ENCODE measurements at places on chromosomes 16 and 17.

- no peak for DNase-seq
Measured at GRCh38 chr17:1605681-1606351, 22.8 kb downstream of the SLC43A2 start.

DNA sequence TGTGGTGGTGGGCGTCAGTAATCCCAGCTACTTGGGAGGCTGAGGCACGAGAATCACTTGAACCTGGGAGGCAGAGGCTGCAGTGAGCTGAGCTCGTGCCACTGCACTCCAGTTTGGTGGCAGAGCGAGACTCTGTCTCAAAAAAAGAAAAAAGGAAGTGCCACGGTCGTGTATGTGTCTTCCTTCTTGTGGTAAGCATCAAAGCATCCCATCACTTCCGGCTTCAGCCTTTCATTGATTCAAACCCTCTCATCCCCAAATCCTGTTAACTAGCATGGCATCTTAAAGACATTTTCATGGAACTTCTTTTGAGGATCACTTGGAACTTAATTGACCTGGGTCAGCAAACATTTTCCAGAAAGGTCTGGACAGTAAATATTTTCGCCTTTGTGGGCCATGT is 126.2 kb downstream of the CPPED1 start:
- DNase-seq = no peak

DNA sequence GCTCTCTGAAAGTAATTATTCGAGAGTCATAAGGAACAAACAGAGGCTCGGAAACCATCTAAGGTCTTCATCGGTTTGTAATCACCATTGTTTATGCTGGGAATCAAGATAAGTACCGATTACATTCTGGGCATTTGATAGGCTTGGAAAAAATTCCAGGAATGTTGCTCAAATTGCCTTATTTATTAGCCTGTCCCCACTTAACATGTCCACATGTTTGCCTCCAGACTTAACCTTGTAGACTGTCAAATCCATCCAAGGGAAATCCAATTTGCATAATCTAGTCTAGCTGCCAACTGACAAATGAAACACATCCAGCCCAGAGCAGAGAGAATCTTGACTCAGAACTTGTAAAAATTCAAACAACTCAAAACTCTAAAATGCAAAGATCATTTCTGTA is 51.3 kb upstream of the TMC5 start:
- no peak for DNase-seq

DNA sequence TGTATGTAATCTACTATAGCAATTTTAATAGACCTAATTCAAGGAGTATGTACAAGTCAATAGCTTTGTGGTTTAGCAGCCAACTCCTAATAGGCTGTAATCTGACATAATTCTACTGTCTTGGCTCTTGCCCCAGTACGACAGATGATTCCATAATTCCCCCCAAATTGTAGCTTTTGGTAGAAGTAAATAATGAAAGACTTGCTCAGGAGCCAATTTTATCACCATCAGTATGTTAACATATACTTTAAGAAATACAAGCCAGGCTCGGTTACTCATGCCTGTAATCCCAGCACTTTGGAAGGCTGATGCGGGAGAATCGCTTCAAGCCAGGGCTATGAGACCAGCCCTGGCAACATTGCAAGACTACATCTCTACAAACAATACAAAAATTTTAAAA is 53.9 kb downstream of the AP2B1 start:
- no peak for DNase-seq

DNA sequence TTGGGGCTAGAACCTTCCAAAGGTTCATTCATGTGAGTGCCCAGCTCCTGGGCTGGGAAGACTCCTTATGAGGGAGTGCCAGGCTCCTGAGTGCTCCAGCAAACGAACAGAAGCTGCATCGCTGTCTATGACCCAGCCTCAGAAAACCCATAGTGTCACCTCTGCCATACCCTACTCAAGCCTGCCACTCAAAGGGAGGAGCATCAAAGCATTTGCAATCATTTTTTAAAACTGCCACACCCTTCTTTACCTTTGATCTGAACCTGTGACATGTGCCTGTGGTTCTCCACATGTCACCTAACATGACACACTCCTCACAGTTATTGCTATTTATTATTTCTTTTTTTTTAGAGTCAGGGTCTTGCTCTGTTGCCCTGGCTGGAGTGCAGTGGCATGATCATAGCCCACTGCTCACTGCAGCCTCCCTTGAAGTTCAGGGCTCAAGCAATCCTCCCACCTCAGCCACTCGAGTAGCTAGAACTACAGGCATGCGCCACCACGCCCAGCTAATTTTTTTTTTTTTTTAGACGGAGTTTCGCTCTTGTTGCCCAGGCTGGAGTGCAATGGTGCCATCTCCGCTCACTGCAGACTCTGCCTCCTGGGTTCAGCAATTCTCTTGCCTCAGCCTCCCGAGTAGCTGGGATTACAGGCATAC is 7.3 kb upstream of the KDM8 start:
- no peak for DNase-seq

DNA sequence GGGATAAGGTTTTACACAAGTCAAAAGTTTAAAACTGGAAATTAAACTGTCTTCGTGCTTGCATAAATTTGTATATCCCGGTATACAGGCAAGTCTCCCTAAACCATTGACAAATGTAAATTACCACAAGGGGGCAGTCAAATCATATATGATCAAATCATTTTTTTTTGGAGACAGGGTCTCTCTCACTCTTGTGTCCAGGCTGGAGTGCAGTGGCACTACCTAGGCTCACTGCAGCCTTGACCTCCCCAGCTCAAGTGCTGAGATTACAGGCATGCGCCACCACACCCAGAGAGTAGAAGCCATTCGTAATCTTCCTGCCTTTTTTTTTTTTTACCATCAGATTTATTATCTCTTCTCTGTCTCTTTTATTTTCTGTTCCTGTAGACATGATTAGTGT is 18.5 kb downstream of the TOP2A start:
- DNase-seq = no peak
